Activated T-helper 1 cell treated with anti-CD3 and anti-CD28 coated beads, Interleukin-12 subunit alpha, Interleukin-12 subunit beta, Interleukin-2, Interleukin-4 antibody, amounts not matched to agents 30 ng/mL and 10 ng/mL and 1 ng/mL, durations not matched to agents 14 hours and 24 hours and 36 hours (primary cell): ENCODE measurements at places on chromosomes 6 and 20. TPM values are rescaled to one million over a fixed set of nuclear protein-coding genes. Genes with fewer than 3 reads are reported as not detected.

- H3K27ac ChIP-seq, result no peak overlapping the region
- H3K4me1 ChIP-seq, result peaks cover 61% of the 10 kb centered on the region
- no peak overlapping the region for H3K4me3 ChIP-seq
- no peak for DNase-seq
- no peaks in the 10 kb centered on the region for H3K27me3 ChIP-seq
Observed at GRCh38 chr6:45493761-45494160, 116.0 kb upstream of the SUPT3H start.

DNA sequence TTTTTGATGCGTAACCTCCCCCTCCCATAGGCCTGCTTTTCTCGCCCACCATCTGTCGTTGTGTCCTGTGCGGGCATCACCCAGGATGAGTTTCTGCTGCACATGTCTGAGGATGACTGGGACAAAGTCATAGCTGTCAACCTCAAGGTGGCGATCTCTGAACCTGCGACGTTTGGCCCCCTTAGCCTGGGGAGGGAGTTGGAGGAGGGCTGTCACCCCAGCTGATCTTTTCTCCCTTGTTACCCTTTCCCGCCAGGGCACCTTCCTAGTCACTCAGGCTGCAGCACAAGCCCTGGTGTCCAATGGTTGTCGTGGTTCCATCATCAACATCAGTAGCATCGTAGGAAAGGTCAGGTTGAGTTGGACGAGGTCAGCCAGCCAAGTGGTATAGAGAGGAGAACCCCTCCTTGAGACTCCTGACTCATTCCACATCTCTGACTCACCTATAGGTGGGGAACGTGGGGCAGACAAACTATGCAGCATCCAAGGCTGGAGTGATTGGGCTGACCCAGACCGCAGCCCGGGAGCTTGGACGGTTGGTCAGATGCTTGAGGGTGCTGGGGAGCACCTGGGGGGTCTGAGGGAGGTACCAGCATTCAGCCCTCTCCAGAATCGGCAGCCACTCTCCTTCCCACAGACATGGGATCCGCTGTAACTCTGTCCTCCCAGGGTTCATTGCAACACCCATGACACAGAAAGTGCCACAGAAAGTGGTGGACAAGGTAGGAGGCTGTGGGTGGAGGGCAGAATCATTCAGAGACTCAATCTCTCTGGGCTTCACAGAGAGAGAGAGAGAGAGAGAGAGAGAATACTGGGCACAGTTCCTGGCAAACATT lies 954 bp downstream of the HSD17B8 start:
- no peak for DNase-seq
- H3K4me3 ChIP-seq, result peak overlapping the region; percentile 100
- H3K36me3 ChIP-seq, result peaks cover 42% of the 10 kb centered on the region
- H3K4me1 ChIP-seq, result peaks cover 69% of the 10 kb centered on the region
- peak overlapping the region; percentile 96 for H3K27ac ChIP-seq

The BHLHE23 gene
- not detected in 2 replicates for total RNA-seq

DNA sequence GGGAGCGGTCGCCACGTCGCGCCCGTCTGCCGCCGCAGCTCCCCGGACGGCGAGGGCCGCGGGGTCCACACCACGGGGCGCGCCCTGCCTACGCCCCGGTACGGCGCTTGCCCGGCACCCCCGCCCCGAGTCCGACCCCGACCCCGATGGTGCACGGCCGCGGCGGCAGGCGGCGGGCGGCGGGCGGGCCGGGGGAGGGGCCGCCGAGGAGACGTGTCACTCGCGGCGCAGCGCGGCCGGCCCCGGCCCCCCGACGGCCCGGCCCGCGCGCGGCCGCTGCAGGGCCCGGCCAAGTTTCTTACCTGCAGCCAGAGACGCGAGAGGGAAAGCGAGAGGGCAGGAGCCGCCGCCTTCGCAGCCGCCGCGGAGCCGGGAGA lies 328 bp downstream of the RRBP1 start:
- H3K27ac ChIP-seq, result peak overlapping the region; percentile 91
- peaks cover 24% of the 10 kb centered on the region for H3K4me1 ChIP-seq
- peak overlapping the region; percentile 88 for H3K4me3 ChIP-seq
- peaks cover 16% of the 10 kb centered on the region for H3K36me3 ChIP-seq
- peaks cover 21% of the 10 kb centered on the region for H3K27me3 ChIP-seq

The TBX18 gene
- not detected in 2 replicates for total RNA-seq

The FHL5 gene
- total RNA-seq, result not detected in 2 replicates

- no peaks in the 10 kb centered on the region for H3K4me1 ChIP-seq
- no peak for DNase-seq
- no peaks in the 10 kb centered on the region for H3K27me3 ChIP-seq
- H3K4me3 ChIP-seq, result no peak overlapping the region
- no peak overlapping the region for H3K27ac ChIP-seq
- no peaks in the 10 kb centered on the region for H3K36me3 ChIP-seq
Observed at GRCh38 chr6:154448448-154449096, 61.9 kb downstream of the CNKSR3 start.

The CDH4 gene
- total RNA-seq, result not detected in 2 replicates

DNA sequence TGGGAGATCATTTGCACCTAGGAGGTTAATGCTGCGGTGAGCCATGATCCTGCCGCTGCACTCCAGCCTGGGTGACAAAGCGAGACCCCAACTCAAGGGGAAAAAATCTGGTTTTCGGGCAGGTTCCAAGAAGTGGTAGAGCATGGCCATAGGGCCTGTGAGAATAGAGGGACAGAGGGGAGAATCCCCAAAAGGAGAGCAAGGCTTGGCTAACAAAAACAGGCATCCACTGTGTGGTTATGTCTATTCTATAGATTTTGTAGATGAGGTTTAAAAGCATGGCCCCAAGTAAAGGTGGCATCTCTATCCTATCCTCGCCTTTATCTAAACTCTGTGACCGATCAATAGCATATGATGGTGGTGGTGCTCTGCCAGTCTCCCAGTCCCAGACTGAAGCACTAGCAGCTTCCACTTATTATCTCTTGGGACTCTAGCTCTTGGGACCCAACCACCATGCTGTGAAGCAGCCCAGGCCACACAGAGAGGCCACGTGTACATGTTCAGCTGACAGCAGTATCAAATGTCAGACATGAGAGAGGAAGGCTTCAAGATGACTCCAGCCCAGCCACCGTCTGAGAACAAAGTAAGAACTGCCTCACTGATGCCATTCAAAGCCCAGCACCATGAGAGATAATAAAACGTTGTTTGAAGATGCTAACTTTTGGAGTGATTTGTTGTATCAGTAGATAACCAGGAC lies 27.7 kb downstream of the EIF2S2 start:
- no peaks in the 10 kb centered on the region for H3K27me3 ChIP-seq
- H3K4me3 ChIP-seq, result no peak overlapping the region
- peaks cover 9% of the 10 kb centered on the region for H3K4me1 ChIP-seq
- H3K36me3 ChIP-seq, result peaks cover 54% of the 10 kb centered on the region
- DNase-seq, result no peak

DNA sequence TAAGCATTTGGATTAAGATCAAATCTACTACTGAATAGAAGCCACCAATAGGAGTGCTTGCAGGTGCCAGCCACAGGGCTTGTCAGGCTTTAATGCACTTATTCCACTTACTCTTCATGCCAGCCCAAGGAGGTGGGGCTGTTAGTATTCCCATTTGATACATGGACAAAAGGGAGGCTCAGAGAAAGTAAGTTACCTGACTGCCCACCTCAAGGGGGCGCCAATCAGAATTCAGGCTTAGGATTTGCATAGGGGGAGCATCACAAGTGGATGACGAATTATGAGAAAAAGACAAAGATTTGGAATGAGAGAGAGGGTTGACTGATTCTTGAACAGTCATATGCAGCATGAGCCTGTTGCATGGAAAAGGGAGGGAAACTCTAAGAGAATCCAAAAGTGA lies 188.4 kb upstream of the TSHZ2 start:
- no peaks in the 10 kb centered on the region for H3K4me1 ChIP-seq
- peaks cover 2% of the 10 kb centered on the region for H3K27me3 ChIP-seq
- no peak overlapping the region for H3K4me3 ChIP-seq

DNA sequence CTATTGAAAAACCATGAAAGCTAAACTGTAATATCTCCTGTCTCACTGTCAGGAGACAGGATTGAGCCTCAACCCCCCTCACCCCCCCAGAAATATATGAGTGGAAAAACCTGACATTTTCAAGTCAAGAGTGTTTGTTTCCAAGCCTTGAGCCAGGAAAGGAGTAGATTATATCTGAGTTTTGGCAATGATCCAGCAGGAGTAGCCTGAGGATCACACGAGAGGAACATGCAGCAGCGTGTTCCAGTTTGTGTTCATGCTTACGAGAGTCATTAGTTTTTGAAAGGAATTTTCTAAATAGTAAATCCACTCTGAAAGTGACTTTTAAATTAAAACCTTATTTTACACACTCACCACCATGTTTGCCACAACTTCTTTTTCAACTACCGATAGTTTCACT lies 15.8 kb downstream of the IL22RA2 start:
- DNase-seq, result no peak
- H3K4me3 ChIP-seq, result no peak overlapping the region
- H3K27ac ChIP-seq, result no peak overlapping the region

DNA sequence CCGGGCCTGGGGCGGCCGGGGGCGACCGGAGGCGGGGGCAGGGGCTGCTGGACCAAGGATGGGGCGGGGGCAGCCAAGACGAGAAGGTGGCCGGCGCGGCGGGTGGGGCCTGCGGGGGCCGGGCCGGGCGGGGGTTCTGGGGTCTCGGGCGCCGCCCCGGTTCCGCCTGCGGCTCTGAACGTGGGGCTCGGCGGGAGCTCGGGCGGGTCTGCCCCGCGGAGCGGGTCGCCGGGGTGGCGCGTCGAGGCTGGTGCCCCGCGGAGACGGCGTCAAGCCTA lies 204 bp downstream of the ADRM1 start:
- H3K36me3 ChIP-seq, result peaks cover 15% of the 10 kb centered on the region
- peak overlapping the region; percentile 98 for H3K4me3 ChIP-seq
- DNase-seq, result no peak
- peaks cover 28% of the 10 kb centered on the region for H3K4me1 ChIP-seq
- H3K27me3 ChIP-seq, result no peaks in the 10 kb centered on the region

The CLVS2 gene
- not detected in 2 replicates for total RNA-seq

DNA sequence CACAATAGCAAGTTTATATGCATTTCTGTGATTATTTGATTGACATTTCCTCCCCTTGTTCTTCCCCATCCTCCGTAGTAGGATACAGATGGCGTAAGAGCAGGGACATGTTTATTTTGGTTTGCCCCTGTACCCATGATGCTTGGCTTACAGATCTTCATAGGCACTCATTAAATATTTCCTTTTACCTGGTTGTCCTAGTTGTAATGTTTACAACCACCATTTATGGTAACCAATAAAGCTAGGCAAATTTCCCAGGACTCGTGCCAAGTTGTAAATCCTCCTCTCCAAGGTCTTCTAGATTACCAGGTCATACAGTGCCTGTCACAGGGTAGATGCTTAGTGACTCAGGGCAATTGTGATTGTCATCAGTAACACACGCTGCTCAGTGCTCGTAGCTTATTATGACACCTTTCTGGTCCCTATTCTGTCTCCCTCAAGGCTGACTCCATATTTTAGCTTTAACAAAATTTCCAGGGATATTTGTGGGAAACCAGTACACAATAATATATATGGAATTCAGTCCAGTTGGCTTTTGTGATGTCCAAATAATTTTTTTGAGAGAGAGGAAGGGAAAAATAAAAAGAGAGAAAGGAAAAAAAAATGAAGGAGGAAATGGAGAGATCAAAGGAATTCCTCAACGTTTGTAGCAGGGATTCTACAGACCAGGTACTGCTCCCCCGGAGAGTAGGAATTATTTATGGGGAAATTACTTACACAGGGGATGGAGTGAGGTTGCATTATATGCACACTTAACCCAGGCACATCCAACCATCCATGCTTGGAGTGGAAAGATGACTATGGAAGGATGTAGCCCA lies 24.6 kb downstream of the CYP24A1 start:
- no peak overlapping the region for H3K4me3 ChIP-seq
- no peaks in the 10 kb centered on the region for H3K4me1 ChIP-seq
- no peak overlapping the region for H3K27ac ChIP-seq

- H3K4me3 ChIP-seq, result no peak overlapping the region
- H3K27me3 ChIP-seq, result peaks cover 21% of the 10 kb centered on the region
- H3K4me1 ChIP-seq, result peaks cover 23% of the 10 kb centered on the region
Observed at GRCh38 chr6:47473791-47474346, 3.7 kb upstream of the CD2AP start.

GRCh38 chr6:45427726-45428125 lies 50.0 kb upstream of the SUPT3H start:
- no peak for DNase-seq
- H3K36me3 ChIP-seq, result peaks cover 17% of the 10 kb centered on the region
- peaks cover 13% of the 10 kb centered on the region for H3K27me3 ChIP-seq
- no peak overlapping the region for H3K4me3 ChIP-seq
- H3K4me1 ChIP-seq, result peaks cover 35% of the 10 kb centered on the region

DNA sequence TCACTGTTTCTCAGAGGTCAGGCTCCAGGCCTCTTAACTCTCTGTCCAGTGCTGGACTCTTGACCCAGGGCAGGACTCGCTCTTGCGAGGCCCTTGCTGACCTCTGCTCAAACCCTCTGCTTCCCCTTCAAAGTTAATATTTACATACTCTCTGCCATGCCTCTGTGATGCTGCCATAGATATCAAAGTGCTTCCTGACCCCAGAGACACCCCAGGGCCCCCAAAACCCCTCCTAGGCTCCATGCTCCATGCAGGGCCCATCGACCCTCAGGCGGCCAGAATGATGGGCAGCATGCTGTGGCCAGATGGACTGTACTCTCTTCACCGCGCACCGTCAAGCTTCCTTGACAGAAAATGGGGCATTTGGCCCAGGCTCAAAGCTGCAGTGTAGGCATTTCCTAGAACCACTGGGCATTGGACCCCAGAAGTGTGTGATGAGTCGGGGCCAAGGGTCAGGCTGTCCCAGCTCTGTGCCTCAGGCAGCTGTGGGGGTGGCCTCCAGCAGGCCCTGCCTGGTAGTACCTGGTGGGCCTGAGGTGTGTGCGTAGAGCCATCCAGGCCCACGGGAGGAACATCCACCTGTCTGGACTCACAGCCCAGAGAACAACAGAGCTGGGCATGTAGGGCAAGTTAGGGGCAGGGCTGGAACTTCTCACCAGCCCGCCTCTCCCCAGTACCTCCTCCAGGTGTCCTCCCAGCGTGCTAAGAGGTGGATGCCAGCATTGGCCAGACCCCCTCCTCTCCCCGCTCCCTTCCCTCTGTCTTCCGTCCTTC lies 142.8 kb downstream of the VEGFA start:
- H3K36me3 ChIP-seq, result no peaks in the 10 kb centered on the region
- no peaks in the 10 kb centered on the region for H3K27me3 ChIP-seq
- H3K4me3 ChIP-seq, result no peak overlapping the region
- no peaks in the 10 kb centered on the region for H3K4me1 ChIP-seq
- H3K27ac ChIP-seq, result no peak overlapping the region

DNA sequence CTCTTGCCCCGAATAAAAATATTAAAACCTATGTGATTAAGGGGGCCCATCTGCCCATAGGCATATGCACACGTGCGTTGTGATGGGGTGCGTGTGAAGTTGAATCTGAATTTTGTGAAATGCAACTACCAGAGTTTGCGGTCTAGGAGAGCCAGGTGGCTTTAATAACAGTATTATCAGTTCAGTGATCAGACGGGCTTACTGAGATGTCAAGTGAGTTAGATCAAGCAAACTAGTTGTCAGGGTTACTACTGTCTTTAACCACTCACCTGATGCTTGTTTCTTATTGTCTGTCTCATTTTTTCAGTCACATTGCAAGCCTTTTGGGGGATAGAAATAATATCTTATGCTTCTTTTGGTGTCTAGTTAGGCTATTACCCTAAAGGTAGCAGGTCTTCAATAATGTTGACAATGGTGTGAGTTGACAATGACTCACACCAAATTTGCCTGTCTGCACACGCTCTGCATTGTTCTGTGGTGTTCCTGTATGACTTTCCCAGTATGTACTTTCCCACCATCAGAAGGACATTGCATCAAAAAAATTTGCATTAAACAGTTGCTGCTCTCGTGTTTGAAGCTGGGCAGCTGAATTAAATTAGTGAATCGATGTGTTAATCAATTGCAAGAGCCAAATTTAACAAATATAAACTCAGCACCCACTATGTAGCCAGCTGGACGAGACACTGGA lies 103.1 kb upstream of the NAA20 start:
- H3K4me1 ChIP-seq, result no peaks in the 10 kb centered on the region
- H3K36me3 ChIP-seq, result no peaks in the 10 kb centered on the region
- no peak for DNase-seq
- peaks cover 2% of the 10 kb centered on the region for H3K27me3 ChIP-seq
- H3K27ac ChIP-seq, result no peak overlapping the region
